NCI-H1105 treated with DMSO at 0.1 percent for 48 hours (cell line): ENCODE measurements at places on chromosomes 6 and 20.

DNA sequence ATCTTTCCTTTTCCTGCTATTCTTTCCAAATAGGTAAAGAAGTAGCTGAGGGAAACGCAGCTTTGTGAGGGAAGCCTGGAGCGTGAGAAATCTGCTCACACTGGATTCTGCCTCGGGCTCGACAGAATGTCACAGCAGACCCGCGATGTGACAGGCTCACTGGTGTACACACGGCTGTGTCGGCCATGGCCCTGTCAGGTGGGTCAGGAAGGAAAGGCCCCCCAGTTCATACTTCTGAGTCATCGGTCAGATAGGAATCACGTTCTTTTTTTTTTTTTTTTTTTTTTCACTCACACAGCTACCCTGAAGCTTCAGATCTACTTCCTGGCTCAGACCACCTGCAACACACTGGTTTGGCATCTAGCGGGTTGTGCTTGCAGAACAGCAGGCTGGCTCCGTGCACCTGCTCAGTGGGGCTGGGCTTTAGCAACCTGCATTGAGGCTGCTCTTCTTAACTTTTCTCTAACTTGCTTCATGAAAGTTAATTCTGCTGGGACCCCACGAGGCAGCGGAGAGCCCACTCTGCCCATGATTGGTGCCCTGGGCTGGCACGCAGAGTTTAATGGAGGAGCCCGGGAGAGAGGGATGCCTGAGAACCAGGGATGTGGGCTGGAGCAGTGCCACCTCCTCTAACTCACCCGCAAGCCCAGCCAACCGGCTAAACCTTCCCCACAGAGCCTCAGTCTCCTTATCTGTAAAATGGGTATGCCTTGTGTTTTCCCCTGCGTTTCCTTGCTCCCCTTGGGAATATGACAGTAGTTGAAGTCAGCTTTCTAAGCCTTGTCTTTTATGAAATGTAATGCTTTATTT, 61.5 kb upstream of the FNDC1 start:
- DNase-seq, result peak; percentile 79

DNA sequence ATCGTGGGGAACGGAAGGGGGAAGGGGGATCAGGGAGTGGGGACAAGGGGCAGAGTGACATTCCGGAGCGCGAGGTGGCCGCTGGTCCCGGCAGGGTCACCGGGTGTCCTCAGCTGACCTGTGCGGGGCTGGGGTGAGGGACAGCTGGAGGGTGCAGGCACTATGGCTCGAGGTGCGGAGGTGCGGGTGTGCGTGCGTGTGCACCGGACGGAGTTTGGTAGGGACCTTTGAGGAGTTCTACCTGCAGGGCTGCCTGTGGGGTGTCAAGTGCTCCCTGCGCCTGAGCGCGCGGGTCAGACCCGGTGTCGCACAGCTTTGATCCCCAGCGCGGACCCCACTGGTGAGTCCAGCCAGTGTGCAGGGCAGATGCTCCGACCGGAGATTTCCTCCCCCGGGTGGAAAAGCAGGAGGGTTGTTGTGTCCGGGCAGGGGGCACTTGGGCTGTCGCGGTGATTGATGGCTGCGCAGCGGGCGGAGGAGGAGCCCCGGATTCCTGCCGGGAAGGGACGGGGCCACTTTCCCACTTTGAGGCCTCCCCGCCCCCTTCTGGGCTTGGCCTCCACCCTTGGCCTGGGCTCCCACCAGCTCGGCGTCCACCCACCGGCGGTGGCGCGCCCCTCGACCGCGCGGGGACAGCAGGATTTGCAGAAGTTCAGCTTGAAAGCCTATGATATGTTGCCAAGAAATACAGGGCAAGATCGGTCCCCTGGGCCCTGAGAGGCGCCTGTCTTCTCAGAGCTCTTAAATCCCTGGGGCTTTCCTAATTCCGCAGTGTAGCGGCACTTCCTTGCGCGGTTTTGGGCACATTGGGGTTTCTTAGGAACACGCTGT, 658 bp downstream of the RIN2 start:
- no peak for DNase-seq

DNA sequence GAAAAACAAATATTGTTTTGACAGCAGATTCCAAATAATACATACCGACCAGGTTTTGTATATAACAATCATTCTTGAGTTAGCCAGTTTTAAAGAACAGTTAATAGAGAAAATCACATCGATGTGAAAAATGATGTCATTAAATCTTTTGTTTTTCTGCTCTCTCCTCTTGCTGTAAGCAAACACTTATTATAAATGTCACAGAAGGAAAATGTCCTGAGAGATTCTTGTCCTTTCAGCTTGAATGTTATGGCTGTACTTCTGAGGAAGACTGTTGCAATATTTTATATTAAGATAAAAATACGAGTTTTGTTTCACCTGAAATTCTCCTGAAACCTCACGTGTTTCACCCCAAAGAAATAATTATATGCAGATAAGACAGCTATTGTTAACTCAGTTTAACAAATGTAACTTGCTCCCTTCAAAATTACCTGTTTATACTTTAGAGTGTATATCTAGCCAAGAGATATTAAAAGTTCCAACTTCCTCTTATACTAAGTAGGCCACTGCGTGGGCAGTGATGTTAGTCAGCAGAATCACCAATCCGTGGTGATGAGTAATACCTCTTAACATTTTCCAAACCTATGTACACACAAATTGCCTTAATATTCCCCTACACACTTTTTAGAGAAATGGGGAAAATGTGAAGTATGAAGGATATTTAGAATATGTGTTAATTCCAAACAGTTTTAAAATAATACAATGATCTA, 1111.4 kb upstream of the CITED2 start:
- no peak for DNase-seq

GRCh38 chr6:4971851-4972250, 32.0 kb downstream of the RPP40 start:
- no peak for DNase-seq

GRCh38 chr20:62740286-62741141, 31.9 kb downstream of the NTSR1 start:
- DNase-seq, result no peak

DNA sequence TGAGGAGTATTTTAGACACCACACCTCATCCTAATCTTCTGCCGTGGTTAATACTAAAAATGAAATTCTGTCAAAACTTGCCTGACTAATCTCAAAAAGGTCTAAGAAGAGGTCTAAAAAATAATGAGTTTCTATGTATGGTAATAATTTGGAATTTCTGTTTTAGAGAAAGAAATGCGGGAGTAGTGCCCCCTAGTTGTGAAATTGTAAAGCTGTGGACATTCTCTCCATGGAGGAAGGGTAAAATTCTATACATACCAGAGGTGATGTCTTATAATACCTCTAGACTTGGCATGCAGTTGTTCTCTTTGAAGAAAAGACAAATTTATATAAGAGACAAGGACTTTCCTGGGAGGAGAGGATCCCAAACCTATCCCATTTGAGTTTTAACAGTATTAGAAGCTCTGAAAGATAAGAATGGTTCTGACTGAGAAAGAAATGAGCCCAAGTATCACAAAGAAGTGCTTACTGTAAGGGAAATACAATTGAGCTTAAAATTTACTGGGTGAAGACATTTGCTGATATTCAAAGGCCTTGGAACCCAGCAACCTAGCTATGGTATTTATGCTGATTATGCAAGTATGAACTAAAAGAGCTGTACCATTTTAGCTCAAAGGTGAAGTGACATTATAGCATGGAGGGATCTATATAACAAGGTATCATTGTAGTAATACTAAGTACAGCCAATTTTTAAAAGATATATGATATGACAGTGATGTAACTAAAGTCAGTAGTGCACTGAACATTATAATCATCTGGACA, 5.1 kb upstream of the EPHA7 start:
- DNase-seq, result no peak

DNA sequence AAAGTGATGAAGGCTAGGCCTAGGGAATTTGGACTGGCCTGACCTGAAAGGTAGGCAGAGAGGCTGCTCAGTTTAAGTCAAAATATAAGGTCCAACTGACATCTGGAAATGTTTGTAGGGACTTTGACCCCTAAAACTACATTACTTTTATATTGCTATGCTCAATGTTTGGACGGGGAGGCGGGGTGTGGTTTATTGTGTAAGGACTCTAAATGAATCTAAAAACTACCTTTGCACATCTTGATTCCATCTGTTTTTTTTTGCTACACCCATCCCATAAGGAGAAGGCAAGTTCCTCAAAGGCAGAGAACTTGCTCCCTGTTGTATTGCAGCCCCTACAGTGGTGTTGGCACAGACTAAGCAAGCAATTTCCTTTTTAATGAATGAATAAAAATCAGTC, 227.1 kb downstream of the HACE1 start:
- no peak for DNase-seq

- DNase-seq, result no peak
Observed at GRCh38 chr20:21049305-21049828, 56.8 kb downstream of the LINC00237 start.

GRCh38 chr6:163963205-163964120, 548.9 kb downstream of the QKI start:
- no peak for DNase-seq

DNA sequence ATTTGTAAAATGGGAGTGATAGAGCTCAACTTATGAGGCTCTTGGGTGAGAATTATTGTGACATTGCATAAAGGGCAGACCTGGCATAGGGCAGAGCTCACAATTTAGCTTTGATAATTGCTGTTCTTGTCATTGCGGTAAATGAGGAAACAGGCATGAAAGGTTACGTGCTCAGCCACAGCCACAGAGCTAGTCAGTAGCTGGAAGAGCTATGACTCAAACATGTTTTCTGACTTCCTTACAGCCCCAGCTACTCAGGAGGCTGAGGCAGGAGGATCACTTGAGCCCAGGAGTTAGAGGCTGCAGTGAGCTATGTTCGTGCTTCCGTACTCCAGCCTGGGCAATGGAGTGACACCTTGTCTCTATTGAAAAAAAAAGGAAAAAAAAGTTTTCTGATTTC, 3.5 kb upstream of the GHRH start:
- DNase-seq, result no peak

DNA sequence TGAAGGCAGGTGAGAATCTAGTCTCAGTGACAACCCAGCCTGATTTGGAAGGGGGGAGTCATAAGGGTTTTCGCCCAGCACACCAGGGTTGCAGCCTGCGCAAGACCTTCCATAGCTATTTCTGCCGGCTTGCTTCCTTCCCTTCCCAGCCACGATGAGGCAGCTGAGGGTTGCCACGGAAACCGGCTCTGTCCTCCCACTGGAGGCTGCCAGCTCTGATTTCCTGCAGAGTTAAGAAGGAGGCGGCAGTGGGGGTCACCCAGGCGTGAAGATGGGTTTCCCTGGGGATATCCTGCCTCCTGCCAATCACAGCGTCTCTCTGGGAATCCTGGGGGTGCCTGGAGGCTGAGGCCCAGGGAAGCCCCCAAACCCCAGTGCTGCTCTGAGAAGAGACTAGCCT, 23.1 kb upstream of the KCNB1 start:
- DNase-seq, result peak; percentile 54

GRCh38 chr6:46828939-46829338, 35.8 kb downstream of the MEP1A start:
- no peak for DNase-seq

GRCh38 chr6:150083839-150084238, 14.9 kb upstream of the ULBP3 start:
- no peak for DNase-seq

GRCh38 chr6:69349771-69350170, 447.0 kb downstream of the LMBRD1 start:
- DNase-seq, result no peak

DNA sequence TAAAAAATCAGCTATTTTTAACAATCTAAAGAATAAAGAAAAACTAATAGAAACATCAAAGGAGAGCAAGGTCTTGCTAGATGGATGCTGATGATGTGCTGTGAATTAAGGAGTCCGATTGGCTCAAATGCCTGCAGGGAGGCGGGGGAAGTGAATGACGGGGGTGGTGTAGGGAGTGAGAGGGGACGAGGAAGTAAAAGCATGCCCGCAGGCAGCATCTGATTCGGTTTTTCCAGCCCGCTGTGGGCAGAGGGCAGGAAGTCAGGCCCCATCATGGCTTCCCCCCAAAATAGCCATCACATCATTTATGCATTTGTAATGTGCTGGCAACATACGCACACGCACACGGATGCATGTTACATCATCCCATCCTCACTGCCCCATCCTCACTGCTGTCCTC, 10.3 kb downstream of the RSPO4 start:
- no peak for DNase-seq

GRCh38 chr20:53547664-53548239, 45.9 kb downstream of the ZNF217 start:
- peak; percentile 65 for DNase-seq

DNA sequence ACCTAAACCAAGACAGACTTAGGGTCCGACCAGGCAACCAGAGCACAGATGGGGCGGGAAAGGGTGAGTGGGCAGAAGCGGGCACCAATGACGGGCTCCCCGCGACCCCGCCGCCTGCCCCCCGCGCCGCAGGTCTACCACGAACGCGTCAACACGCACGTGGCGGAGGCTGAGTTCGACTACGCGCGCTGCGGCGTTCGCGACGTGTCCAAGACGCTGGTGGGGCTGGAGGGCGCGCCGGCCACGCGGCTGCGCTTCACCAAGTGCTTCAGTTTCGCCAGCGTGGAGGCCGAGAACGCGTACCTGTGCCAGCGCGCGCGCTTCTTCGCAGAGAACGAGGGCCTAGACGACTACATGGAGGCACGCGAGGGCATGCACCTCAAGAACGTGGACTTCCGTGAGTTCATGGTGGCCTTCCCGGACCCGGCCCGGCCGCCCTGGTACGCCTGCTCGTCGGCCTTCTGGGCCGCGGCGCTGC, 5.1 kb downstream of the TMEM151B start:
- no peak for DNase-seq

DNA sequence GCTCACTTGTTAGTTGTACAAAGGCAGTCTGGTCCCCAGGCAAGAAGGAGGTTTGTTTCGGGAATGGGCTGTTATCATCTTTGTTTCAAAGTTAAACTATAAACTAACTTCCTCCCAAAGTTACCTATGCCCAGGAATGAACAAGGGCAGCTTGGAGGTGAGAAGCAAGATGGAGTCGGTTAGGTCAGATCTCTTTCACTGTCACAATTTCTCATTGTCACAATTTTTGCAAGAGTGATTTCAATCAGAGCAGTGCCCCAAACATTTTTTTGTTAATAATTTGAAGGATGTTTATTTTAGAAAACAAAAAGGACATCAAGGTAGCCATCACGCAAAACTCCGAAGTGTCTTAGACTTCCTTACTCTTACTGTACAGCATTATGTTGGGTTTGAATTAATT, 170.8 kb downstream of the NFATC2 start:
- DNase-seq, result no peak

- peak; percentile 85 for DNase-seq
Observed at GRCh38 chr20:63357921-63358905, 2.9 kb downstream of the CHRNA4 start.

- no peak for DNase-seq
Observed at GRCh38 chr20:53778041-53778516, 184.4 kb upstream of the ZNF217 start.

DNA sequence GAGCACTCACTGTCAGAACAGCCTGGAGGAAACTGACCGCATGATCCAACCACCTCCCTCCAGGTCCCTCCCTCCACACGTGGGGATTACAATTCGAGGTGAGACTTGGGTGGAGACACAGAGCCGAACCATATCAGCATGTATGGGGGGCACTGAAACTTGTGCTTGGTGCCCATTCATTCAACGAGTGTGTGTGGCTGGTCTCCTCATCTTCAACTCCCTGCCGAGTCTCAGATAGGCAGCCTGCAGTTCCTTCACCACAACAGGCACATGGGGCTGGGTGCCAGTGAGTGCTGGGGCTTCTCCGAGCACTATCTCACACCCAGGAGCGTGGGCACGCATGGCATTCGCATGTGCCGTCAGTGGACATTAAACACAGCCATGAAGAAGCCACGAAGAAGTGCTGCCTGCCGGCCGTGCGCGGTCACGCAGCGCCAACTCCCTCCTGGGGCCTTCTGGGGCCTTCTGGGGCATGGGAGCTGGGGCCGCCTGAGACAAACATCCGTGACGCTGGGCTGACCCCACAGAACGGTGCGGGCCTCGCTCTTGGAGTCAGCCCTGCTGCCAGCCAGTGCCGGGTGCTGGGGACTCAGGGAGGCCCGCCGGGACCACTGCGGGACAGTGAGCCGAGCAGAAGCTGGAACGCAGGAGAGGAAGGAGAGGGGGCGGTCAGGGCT, 714 bp upstream of the RTEL1 start:
- no peak for DNase-seq
